OCI-LY7 (cell line): ENCODE measurements at places on chromosomes 1 and 21.

- DNase-seq = no peak
Measured at GRCh38 chr1:78716186-78716585, 66.6 kb downstream of the IFI44 start.

DNA sequence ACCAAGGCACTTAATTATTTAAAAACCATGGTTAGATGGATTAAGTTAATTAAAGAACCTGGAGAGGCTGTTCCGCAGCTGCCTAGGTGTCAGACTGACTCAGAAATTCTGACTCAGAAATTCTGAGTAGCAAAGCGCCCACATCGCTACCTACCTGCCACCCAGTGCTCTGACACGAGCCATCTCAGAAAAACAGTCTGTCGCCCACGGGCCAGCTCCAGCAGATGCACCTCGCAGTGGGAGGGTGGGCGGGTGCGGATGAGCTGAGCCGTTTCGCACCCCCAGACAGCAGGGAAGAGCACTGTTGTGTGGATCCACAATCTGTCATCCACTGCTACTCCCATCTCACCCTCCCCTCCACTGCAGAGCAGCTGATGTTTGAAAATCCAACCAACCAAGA, 13.5 kb downstream of the KCNK1 start:
- no peak for DNase-seq

- no peak for DNase-seq
Measured at GRCh38 chr1:82820816-82821215, 1020.1 kb downstream of the ADGRL2 start.

GRCh38 chr1:43447891-43448708, 5.6 kb downstream of the HYI start:
- no peak for DNase-seq

DNA sequence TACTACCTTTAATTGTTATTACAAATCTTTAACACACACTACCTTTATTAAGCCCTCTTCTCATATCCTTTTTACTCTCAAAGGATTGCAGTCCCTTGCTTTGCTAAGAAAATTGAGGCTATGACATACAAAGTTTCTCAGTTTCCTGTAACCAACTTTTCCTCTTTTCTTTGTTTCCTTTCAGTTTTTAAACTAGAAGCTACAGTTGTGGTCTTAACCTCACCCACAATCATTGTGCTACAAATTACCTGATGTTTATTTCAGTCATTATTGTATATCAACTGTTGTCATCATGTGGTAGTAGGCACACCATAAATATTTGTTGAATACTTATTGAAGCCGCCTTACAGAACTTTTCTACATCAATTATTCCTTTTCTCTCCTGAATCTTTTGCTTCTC, 51.8 kb downstream of the SLAMF6 start:
- no peak for DNase-seq

DNA sequence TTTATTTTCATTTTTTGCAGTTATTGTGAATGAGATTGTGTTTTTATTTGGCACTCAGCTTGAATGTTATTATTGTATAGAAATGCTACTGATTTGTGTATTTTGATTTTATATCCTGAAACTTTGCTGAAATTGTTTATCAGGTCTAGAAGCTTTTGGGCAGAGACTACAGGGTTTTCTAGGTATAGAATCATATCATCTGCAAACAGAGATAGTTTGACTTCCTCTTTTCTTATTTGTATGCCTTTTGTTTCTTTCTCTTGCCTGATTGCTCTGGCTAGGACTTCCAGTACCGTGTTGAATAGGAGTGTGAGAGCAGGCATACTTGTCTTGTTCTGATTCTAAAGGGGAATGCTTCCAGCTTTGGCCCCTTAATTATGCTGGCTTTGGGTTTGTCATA, 27.3 kb downstream of the ZNF691 start:
- no peak for DNase-seq

DNA sequence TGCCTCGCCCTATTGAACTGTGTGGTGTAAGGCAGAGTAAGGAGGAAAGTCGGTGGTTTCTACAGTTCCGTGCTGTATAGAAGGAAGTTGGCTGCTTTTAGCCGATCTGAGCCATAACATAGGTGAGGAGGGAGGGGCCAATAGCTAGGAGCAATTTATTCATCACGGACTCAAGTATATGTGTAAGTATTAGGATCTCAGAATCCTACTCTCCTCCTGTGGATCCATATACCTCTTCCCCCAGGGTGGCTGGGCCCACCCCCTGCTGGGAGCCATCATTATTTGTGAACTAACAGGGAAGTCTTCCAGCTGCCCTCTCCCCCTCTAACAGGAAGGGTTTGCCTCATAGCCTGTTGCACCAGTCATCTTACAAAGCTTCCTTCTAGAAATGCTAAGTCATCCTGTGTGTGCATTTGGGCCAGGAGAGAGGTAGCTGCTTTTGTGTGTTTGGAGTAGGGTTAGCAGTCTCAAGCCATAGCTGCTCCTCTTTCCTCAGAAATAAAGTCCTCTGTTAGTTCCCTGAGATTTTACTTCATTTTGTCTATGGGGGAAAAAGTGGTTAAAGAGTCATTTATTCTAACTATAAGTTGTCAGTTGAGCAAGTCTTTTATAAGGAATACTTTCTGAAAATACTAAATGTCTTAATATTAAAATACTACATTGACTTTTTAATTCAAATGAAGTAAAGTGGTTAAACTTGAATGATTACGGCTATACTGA, 14.9 kb upstream of the CENPS start:
- no peak for DNase-seq

DNA sequence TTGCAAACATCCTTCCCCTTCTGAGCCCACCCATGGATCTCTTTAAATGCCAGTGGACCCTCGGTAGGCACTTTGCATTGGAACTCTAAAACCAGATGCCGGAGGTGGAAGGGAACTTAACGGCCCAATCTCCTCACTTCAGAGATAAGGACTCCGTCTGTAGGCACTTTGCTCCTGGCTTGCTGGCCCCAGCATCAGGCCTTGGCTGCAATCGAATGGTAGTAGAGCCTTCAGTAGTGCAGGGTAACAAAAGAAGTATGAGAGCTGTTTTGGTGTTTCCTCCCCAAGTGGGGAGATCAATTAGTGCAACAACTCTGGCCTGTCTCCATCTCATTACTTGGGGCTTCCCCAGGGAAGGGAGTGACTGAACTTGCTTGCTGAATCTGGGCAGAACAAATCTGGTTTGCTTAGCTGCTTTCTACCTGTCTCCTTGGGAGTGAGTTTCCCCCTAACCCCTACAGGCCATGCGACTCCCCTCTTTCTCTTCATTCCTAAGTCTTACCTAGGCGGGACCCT, 70.8 kb downstream of the TENT5C start:
- DNase-seq = no peak

GRCh38 chr1:18816808-18817207, 42.7 kb downstream of the TAS1R2 start:
- no peak for DNase-seq

GRCh38 chr1:190551638-190552037, 74.0 kb upstream of the BRINP3 start:
- DNase-seq = no peak

DNA sequence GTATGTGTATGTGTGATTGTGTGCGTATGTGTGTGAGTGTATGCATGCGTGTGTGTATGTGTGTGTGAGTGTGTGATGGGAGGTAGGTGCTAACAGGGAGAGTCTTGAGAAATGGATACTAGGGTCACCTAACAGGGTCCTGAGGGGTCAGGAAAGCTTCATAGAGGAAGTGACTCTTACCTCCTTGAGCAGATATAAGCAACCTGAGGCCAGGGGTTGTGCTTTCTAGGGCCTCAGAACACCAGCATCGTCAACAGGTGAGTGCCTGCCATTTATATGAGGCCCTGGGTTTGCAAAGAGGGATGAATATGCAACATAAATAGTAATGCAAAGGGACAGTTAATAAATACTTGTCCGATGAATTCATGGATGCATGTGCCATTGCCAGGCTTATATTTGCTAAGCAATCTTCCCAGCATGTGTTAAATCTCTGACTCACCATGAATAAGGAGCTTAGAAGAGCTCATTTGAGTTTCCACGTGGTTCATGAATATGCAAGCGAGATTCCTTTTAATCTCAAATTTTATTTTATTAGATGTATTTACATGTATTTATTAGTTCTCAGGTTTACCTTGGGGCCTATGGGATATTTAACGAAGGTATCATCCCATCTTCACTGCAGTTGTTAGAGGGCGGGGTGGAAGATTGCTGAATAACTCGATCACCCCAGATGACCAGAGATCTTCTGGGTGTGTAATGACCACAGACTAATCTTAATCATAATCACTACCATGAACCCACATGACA, 438.3 kb downstream of the CAMTA1 start:
- DNase-seq = no peak

DNA sequence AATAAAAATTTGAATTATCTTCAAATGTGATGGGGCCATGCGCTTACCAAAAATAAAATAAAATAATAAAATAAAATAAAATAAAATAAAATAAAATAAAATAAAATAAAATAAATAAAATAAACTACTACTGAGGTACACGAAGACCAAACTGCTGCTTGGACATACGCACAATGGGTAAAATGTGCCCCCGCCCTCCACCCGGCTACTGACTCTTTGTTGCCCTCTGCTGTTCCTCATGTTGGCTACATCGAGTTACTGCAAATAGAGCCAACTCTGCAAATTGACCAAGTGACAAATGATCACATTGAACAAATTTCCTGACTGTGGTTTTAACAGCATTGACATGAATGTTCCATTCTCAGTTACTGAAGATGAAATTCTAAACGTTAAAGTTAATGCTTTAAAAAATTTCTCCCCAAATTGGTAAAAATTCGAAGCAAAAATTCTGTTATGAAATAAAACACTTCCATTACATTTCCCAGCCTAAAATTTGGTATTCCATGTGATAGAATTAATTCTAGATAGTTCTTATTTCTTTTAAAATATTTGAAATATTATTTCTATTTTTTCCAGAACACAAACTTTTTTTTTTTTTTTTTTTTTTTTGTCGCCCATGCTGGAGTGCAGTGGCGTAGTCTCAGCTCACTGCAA, 18.8 kb upstream of the MAP1LC3C start:
- peak; percentile 53 for DNase-seq

- no peak for DNase-seq
Measured at GRCh38 chr1:245045087-245045881, 109.5 kb upstream of the KIF26B start.

- no peak for DNase-seq
Measured at GRCh38 chr1:97271916-97272788, 550.6 kb downstream of the PTBP2 start.

- DNase-seq = no peak
Measured at GRCh38 chr21:14244911-14245310, 29.0 kb downstream of the RBM11 start.

DNA sequence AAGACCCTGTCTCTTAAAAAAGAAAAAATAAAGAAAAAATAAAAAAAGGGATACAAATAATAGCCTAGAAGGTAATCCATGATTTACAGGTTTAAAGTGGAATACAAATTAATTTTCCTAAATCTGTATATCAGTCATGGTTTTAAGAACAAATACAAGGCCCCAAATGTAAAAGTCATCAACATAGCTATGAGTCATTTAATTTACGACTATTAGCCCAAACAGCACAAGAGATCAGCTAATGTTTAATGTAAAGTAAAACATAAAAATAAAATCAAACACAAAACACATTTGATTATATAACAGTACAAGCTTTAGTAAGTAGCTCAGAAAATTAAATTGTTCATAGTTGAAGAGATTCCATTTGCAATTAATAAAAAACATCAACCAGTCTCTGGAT, 20.3 kb upstream of the TAL1 start:
- no peak for DNase-seq

DNA sequence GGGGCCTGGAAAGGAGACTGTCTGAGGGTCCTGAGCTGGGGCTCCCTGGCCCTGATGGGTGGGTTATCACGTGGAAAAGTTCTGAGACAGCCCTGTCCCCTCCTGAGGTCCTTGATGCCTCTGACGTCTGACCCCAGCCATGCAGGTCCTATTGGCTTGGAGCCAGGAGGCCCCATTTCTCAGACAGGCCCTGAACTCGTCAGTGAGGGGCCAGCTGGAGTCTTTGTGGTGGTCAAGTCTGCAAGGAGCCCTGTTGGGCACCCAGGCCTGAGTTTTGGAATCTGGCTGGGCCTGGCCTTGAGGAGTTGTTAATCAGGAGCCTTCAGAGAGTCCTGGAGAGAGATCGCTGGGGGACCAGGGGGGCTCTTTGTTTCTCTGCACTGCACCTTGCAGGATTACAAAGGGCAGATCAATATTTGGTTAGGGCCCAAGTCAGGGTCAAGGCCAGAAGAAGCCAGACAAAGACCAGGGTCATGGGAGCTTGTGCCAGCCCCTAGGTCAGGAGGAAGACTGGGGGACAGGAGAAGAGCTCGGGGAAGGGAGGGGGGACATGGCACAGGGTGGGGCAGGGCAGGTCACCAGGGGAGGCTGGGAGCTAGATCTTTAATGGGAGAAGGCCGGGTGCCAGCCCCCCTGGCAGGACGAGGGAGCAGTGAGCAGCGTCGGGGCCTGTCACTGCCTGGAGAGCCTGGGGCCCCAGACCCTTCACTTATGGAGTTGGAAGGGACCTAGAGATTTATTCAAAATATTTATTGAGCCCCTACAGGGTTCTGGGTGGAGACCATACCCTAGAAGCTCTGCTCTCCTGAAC, 83.2 kb downstream of the PTPRU start:
- no peak for DNase-seq

DNA sequence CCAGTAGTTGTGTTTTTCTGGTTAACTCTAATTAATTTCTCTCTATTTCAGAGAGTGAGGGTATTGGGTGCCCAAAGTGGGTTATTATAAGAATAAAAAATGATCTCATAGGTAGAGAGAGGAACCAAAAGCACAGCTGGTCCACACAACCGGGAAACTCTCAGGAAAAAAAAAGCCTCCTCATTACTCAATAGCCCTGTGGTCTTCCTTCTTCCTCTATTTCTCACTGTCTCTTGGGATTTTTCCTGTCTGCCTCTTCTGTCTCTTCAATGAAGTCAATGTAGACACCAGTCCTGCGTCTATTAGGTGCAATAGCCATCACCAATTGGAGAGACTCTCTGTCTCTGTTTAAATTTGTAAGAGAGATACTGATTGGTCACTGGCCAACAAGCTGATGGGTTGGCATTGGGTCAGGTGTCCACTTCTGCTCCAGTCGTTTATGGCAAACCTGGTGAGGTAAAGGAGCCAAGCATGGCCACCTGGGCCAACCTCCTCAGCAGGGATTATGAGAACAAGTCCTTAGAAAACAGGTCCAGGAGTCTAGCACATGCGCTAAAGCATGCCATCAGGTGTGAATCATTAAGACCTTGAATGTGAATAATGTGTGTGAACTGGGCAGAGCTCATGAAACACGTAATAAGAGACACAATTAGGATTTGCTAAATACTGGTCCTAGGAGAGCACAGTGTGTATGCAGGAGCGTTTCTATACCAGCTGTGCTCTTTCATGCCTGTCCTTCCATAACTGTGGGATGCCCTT, 443.0 kb upstream of the RUNX1 start:
- no peak for DNase-seq
